ENCODE measurements at places on chromosomes 13 and 19.

DNA sequence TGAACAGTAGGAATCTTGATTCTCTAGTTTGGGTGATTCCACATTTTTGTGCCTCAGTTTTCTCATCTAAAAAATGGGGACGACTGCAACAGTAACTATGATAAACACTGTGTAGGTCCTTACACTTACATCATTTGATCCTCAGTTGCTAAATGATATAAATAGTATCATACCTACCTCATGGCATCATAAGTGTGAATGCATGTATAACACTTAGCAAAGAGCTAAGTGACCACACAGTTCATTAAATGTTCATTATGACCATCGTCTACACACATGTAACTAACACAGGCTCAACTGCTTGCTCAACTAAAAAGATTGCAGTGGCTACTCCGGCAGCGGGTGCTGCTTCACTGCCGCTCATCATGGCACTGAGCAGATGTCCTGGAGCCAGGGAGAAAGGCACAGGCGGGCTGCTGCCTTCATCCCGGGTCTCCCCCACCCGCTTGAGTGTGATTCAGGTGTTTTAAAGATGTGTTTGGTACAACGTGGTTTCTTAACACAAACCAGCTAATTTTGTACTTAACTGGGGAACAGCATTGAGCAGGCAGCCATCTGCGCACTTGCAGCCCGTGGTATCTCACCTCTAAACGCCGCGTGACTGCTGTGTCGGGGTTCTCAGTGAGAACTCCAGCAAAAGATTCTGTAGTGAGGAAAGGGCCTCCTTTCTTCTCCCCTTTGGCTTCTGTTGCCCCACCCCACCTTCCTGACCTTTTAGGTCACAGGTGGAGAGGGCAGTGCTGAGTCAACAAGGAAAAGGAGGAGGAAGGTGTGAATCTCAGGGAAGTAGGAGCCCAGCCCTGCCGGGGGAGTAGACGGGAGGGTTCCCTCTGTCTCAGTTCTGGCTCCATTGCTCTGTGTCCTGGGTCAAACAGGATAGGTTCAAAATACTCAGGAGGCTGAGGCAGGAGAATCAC is 11.7 kb upstream of the ACTN4 start:
- DNase-seq: no peak

- DNase-seq: no peak
Measured at GRCh38 chr13:22765547-22765946, 415.2 kb upstream of the SGCG start.

GRCh38 chr13:45021250-45021649 is 31.9 kb downstream of the GPALPP1 start:
- no peak for DNase-seq

GRCh38 chr13:67023130-67023876 is 206.8 kb downstream of the PCDH9 start:
- DNase-seq: peak; percentile 89

- no peak for DNase-seq
Measured at GRCh38 chr13:31050486-31051400, 111.0 kb downstream of the HSPH1 start.

GRCh38 chr19:2289714-2290435 is 7.9 kb upstream of the PEAK3 start:
- no peak for DNase-seq

DNA sequence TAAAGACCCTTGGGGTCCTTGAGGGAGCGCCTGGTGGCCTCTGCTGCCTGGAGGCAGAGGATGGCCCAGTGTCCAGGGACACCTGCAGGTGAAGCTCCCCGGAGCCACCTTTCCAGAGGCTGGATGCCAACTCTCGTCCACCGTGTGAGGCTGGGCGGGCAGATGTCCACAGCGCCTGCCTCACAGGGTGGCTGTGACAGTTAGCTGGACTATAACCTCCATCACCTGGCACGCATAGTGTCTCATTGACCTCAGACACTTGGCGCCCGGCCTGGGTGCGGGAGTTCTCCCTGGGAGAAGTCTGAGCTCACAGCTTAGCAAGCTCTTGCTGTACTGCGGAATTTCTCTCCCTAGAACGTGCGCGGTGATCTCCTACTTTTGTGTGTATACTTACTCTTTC is 9.8 kb downstream of the BICRA start:
- no peak for DNase-seq

DNA sequence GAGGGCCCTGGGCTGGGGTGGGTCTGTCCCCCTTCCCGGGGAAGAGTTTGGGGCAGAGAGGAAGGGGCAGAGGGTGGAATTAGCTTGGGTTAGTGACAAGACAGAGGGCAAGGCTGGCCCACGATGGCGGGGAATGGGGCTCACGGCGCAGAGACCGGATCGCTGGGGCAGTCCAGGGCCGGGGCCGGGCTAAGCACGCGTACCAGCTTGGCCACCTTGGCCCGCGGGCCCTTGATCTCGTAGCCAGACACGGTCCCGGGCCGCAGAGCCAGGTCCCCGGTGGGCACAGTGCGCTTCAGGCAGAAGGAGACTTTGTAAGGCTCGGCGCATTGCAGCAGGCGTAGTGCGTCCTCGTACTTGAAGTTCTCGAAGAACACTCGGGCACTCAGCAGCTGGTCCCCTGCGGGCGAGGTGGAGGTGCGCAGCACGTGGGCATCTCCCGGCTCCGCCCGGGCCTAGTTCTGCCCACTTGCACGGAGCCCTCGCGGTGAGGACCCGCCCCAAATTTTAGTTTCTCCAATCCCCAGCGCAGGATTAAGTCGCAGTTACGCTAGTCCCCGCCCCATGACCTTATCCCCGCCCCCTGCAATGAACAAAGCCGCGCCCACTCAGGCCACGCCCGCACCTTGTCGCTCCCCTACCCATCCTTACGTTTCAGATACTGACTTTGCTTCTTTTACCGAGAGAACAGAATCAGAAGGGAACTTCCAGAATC is 8.6 kb upstream of the HIPK4 start:
- DNase-seq: peak; percentile 25

DNA sequence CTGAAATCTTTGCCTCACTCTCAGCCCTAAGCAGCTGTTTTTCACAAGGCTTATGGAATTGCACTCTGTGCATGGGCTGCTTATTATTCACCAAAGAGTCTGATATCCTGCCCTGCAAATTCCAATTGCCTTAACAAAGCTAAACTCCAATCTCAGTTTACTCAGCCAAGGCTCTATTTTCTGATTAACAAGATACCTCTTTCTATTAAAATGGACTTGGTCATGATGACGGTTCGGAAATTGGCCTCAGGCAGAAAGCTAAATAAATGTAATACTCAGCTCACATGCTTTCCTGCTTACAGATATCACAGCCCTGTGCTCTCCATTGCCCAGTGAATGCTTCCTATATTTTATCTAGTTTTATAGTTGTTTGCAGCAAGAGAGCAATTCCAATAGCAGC is 1270.8 kb downstream of the PCDH9 start:
- DNase-seq: no peak

- no peak for DNase-seq
Measured at GRCh38 chr13:36130552-36131221, 495 bp downstream of the DCLK1 start.

DNA sequence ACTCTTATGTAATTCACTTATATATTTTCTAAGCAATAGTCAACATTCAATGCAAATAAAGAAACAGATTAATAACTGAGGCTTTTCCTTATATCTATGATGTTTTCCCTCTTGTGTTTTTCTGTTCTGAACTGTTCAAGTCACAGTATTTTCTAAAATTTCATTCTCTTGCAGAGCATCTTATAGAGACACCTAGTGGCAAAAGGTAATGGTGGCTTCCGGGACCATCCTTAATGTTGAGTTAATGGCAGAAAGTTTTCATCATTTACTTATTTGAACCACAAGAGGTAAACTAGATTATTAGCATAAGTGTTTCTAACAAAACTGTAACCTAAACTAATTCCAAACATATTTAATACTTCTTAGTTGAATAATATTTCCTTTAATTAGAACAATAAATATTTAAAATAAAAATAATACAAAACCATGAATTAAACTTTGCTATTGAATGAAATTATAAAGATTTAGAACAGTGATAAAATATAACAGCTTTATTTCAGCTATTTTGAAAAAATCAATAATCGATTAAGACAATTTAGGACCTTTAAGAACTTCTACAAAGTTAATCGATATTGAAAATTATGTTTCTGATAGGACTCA is 1.7 kb upstream of the SLITRK5 start:
- no peak for DNase-seq

GRCh38 chr19:31538879-31539278 is 189.6 kb upstream of the TSHZ3 start:
- DNase-seq: no peak

GRCh38 chr19:1755467-1756171 is 2.3 kb downstream of the ONECUT3 start:
- no peak for DNase-seq

DNA sequence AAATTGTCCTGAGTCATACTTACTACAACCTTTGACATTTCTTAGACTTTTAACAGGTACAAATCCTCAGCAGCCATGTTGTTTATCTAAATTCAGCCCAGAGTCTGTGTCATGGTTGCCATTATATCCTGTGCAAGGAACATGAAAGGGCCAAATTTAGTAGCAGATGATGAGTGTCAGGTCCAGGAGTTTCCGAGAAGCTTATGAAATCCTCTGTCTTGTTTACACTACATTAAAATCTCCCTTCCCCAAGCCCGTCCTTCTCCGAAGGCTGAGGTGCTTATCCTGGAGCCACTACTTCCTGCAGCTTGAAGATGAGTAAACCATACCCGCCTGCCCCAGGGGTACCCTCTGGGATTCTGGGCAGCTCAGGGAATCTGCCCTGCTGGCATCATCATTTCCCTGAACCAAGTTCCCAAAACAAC is 102.6 kb upstream of the SERP2 start:
- DNase-seq: no peak

DNA sequence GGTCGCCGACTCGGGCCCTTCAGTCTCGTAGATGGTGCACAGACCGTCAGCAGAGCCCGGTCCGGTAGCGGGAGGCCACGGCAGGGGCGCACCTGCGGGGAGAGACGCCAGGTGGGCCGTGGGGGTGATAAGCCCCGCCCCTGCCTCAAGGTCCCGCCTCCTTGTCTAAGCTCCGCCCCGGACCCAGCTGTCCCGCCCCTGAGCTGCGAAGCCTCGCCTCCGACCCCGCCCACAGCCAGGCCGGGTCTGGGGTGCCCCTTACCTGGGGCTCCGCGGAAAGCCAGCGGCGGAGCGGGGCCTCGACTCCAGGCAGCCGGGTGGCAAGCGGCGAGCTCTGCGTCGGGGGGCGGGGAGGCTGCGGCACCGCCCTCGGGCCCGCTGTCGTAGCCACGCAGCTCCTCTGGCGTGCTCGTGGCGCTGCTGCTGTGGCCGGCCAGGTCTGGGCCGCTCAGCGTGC is 4.7 kb downstream of the PRR36 start:
- DNase-seq: no peak

- DNase-seq: no peak
Measured at GRCh38 chr13:73616861-73617260, 517.3 kb downstream of the KLF12 start.

DNA sequence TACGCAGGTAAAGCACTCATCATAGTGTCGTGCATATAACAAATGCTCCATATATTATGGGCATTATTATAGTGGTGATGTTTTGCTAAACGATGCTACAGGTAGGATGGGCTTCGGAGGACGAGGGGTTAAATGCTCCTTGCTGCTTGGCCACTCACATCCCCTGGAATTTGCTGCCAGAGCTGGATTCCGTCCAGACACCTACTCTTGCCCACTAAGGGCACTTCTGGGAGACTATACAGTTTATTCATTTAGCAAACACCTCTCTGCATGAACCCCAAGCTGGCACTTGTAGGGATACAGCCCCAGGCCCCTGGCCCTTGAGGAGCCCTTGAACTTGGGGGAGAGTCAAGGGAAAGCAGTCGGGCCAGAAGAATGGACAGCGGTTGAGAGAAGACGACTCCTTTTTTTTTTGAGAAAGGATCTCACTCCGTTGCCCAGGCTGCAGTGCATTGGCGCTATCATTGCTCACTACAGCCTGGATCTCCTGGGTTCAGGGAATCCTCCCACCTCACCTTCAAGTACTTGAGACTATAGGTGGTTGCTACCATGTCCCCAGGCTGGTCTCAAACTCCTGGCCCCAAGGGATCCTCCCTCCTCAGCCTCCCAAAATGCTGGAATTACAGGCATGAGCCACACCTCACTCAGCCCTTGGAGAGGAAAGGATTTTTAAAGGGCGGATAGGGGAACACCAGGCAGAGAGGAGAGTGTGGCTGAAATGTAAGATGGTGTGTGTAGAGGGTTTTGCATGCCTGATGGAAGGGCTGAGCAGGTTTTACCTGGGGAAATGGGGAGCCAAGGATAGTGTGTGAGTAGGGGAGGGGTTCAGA is 1.1 kb upstream of the MRPL34 start:
- no peak for DNase-seq

DNA sequence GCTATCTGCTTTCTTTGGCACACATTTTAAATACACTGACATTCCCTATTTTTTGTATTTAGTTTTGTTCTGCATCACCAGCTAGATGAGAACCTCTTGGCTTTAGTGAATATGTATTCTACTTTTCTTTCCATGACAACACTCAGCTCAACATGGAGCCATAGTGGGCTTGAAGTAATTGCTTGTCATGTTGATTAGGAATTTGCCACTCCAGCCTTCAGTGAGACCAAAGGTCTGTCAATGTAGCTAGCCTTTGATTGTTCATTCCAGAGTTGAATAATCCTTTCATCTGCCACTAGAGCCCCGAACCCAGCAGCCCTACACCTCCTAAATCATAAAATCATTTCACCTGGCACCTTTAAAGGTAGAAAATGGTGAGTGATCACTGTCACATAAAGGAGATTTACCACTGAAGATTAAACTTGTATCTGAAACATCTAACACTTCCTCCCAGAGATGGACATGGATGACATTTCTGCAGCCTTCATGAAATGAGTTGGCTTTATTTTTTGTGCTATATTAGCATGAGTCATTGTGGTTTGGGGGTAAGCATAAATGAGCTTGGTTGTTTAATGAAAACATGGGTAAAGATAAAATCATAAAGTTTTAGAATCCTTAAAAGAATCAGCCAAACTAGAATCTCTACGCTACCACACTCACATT is 29.2 kb upstream of the GARRE1 start:
- DNase-seq: peak; percentile 17

GRCh38 chr13:101841698-101842097 is 389.2 kb downstream of the ITGBL1 start:
- no peak for DNase-seq

DNA sequence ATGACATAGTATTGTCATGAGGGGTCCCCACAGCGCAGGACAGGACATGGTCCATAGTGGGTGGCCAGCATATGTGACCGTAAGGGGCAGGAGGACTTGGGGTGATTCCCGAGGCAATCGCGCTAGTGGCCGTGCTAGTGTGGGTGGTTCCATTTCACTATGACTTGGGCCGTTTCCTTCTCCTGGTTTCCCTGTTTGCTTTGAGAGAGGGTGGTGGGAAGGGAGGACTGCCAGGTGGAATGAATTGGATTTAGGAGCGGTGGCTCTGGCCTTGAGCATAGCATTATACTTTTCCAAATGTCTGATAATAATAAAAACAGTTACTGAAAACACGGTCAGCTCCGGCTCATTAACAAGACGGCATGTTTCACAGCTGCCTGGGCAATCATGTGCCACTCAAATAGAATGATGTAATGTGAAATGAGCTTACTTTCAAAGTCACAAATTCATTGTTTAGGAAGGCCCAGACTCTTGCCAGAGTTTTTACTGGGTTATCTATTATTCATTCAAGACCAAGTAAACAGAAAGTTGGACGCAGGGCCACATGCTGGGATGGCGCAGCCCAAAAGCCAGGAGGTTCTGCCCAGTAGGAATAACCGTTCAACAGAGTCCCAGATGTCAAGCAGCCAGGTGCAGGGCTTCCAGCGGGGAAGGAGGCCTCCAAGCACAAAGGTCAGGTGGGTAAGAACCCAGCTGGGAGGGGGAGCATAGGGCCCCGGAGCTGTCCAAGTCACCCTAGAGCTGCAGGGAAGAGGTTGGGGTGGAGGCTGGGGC is 19.6 kb upstream of the SLC15A1 start:
- DNase-seq: no peak

GRCh38 chr13:99260216-99260615 is 2.0 kb upstream of the GPR18 start:
- DNase-seq: no peak

- DNase-seq: no peak
Measured at GRCh38 chr19:28880735-28881401, 332.1 kb downstream of the UQCRFS1 start.
